ENCODE measurements at places on chromosomes 13 and 19. TPM values are rescaled to one million over a fixed set of nuclear protein-coding genes. Genes with fewer than 3 reads are reported as not detected.

Gene IRS2
- total RNA-seq, result 16.4 TPM

Gene ANGPTL8
- not detected for total RNA-seq

Gene FXYD3
- not detected for total RNA-seq

Gene NECTIN2
- 342 TPM for total RNA-seq

Gene LGALS7
- total RNA-seq, result 3.6 TPM

Gene SIGLEC12
- not detected for total RNA-seq

Gene MISP
- not detected for total RNA-seq

Gene LILRA1
- total RNA-seq, result not detected

Gene ZNF561
- total RNA-seq, result 62.5 TPM

Gene HCN2
- total RNA-seq, result 0.28 TPM

Gene ZNF441
- total RNA-seq, result 0.05 TPM

Gene ZNF587B
- total RNA-seq, result 24.5 TPM

Gene GJB2
- 0.23 TPM for total RNA-seq

Gene TEX29
- total RNA-seq, result 0.54 TPM

Gene LATS2
- 29.8 TPM for total RNA-seq

Gene FAM32A
- total RNA-seq, result 90.1 TPM

Gene SLC39A3
- total RNA-seq, result 28.7 TPM

Gene THOP1
- 56.8 TPM for total RNA-seq

Gene ZNF665
- 3.8 TPM for total RNA-seq

Gene KLF2
- total RNA-seq, result 48.9 TPM

Gene DCLK1
- 1.6 TPM for total RNA-seq

Gene ZNF418
- total RNA-seq, result 14.0 TPM

Gene ZNF491
- total RNA-seq, result not detected

Gene C19orf38
- total RNA-seq, result not detected

Gene ELAVL3
- 0.54 TPM for total RNA-seq

Gene RNF113B
- total RNA-seq, result not detected

Gene NRTN
- 0.56 TPM for total RNA-seq

Gene PGLYRP1
- total RNA-seq, result 0.54 TPM

Gene ZNF569
- 4.7 TPM for total RNA-seq

All from endothelial cell (in vitro differentiated cells).